ENCODE measurements at places on chromosomes 4 and X.

DNA sequence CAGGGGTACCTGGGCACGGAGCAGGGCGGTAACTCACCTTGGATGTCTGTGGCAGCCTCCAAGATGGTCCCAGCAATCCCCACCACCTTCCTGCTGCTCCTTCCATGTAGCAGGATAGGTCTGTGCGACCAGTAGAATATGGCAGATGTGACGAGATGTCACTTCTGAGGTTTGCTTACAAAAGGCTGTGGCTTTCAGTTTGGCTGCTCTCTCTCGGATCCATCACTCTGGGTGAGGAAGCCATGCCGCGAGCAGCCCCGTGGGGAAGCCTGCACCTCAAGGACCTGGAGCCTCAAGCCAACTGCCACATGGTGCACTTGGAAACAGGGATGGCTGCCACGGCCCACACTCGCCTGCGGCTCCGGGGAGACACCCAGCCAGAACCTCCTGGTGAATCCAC, 37.6 kb downstream of the WFS1 start:
- DNase-seq: no peak

GRCh38 chrX:6904156-6904555, 243.4 kb upstream of the STS start:
- DNase-seq: no peak

- no peak for DNase-seq
Observed at GRCh38 chr4:26648260-26648659, 64.4 kb downstream of the TBC1D19 start.

DNA sequence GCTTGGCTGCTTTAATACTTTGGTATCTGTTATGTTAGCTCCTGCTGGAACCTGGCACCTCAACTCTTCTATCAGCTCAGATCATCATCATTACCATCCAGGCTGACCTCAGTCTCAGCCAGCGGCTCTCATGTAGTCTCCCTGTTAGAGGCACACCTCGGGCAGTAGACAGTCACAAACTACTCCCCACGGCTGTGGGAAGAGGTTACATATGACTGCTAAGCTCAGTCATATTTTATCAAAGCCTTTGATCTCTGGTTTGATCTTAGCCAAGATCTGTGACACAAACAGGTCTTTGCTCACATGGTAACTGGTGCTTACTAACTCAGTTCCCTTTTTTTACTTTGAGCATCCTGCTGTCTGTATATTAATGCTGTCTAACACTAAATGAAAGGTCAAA, 384.9 kb downstream of the CENPC start:
- DNase-seq: no peak

- DNase-seq: no peak
Observed at GRCh38 chrX:15977644-15978043, 123.0 kb upstream of the AP1S2 start.

DNA sequence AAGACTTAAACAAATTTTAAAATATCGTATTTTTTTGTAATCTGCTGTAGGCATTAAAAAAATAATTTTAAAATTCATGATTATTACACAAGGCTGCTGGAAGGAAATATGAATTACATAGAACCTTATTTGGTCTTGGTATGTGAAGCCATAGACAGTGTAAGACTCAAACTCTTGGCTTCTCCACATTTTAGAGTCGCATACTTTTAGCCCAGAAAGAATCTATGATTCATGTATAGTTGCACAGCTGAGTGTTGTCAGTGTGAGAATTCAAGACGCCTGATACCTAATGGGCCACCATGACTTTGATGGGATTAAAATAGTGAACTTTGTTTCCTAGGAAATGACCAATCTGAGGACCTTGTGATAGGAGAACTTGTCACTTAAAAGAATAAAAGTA, 1.4 kb downstream of the INTU start:
- no peak for DNase-seq

DNA sequence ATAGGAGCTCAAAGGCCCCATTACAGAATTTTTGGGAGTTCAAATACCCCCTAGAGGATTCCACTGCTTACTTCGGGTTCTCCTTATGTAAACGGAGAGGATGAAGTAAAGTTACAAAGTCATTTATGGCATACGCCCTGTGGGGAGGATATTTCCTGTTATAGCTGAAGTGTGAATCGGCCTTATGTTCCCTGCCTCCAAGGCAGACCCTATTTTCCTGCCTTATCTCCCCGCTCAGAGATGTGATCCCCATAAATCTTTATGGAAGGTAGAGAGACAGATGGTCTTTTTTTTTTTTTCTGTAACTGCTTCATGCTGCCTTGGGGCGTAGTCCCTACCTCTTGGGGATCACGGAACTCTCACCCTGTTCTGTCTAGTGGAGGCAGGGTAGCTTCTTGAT, 56.0 kb upstream of the DHX15 start:
- no peak for DNase-seq

DNA sequence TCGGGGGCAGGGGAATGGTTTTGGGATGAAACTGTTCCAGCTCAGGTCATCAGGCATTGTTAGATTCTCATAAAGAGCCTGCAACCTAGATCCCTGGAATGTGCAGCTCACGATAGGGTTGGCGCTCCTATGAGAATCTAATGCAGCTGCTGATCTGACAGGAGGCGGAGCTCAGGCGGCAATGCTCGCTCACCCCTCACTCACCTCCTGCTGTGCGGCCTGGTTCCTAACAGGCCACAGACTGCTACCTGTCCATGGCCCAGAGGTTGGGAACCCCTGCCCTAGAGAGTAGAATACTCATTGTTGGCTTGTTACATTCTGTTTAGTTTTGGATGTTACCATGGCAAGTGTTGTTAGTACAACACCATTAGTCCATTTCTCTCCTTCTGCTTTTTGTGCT, 40.8 kb upstream of the STX18 start:
- no peak for DNase-seq

DNA sequence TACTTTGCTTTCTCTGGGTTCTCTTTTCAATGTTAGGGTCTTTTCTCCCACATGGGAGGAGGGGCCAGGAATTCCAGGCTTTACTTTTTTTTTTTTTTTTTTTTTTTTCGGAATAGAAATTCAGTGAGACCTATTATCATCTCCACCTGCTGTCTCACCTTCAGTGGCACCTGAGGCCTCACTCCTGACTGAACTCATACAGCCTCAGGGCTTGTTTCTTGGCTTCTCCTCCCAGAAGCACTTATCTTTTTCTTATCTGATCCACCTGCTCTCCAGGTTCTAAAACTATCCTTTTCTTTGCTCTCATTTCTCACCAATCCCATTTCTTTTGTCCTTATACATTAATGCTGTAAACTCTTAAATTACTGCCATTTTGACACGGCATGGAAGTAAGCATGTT, 117.3 kb upstream of the PPP3CA start:
- no peak for DNase-seq

- no peak for DNase-seq
Observed at GRCh38 chr4:53688186-53688790, 97.0 kb upstream of the LNX1 start.

DNA sequence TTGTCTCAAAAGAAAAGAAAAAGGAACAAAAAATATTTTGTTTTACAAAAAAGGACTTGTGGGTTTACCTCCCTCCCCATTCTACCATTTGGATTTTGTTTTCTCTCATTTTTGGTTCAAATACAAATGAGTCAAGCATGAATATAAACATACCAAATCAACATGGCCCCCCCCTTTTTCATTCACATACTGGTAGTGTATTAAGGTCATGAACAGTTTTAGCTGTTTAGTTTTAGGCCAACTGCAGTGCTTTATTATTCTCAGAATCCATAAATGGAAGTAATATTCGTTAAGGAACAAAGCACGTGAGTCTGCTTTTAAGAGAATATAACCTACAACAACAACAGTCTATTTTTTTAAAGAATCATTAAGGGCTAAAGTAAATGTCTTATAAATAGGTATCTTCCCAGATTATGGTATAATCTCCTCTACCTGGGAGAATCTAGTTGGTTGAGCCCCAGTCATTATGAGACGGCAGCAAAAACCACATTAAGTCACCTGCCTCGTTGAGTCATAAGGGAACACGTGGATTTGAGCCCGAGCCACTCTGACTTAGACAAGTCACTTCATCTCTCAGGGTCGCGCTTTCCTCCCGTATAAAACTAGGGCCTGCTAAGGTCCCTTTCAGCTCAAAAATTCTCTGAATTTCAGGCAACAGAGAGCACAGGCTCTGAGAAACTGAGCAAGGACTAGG, 26.7 kb downstream of the BCLAF3 start:
- DNase-seq: no peak

- no peak for DNase-seq
Observed at GRCh38 chr4:104559502-104559901, 64.8 kb upstream of the CXXC4 start.

GRCh38 chrX:153800177-153800722, 5.8 kb downstream of the SSR4 start:
- no peak for DNase-seq

DNA sequence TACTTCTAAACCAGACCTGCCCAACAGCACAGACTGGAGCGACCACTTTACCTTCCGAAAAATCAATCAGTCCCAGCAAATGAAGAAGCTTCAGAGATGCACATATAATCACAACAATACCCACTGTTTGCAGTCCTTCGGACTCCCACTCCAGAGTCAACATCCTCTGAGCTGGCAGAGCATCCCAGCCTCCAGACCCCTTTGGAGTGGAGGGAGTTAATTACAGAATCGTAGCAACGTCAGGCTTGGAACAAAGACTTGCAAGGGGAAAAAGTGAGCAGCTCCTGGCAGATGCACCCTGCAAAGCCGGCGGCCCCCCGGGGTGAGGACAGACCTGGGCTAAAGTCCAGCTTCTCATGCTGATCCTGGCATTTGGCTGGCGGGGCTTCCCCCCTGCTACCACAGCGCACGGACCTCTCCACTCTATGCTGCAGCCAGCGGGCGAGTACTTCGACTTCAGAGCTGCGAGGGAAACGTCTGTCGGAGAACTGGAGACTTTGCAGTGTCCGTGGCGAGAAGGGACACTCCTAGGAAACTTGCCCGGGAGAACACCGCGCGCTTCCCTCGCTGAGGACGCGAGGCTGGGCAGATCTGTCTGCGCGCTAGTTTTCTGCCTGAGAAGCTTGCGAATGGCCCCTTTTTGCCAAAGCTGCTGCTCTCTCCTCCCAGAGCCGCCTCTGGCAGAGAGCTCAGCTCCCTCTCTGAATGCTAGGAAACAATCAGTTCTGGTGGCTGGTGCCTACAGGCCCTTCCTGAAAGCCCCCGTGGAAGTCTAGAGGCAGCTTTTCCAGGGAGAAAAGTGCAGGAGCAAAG, 283.7 kb downstream of the PACRGL start:
- DNase-seq: no peak

DNA sequence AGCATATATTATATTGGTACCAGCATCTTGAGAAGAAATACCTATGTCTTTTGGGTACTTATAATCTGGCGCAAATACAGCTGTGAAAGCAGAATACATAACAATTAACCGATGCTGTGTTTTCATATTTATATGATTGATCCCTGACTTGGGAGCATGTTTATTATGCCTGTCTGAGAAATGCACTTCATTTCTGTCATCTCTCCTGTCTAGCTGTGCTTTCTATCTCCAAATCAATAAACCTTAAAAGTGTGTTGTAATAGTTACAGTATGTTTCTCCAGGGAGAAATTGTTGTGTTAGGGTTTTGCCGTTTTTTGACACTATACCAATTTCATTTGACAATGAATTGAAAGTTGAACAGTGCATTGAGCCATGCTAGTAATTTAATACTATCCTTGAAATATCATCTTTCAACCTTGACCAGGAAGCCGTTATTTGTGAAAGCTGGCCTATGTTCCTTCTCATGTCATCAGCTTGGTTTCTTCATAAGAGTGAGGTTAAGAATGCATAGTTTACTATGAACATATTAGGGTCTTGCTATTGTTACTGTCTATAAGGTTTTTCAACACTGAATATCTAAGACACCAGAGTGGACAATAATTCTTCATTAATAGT, 206.2 kb upstream of the PCDH18 start:
- DNase-seq: no peak

GRCh38 chr4:146369446-146369845, 152.3 kb downstream of the SLC10A7 start:
- DNase-seq: no peak

- DNase-seq: no peak
Observed at GRCh38 chr4:98433691-98434090, 172.5 kb downstream of the RAP1GDS1 start.

DNA sequence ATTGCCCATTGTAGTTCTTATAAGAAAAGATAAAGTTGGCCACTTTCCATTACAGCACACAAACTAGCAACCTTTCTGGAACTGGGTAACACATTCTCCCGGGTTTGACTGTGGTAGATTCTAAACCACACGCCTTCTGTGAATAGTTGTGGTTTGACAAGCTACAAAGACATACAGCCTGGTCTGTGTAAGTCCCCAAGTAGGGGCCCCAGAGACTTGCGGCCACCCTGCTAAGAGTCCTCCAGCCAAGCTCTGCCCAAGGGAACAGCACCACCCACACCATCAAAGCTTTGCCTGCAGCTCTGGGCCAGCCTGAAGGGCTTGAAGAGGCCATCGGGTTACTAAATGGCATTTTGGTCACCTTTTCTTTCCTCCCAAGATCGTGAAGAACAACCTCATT, 203.4 kb downstream of the MAML3 start:
- DNase-seq: no peak

DNA sequence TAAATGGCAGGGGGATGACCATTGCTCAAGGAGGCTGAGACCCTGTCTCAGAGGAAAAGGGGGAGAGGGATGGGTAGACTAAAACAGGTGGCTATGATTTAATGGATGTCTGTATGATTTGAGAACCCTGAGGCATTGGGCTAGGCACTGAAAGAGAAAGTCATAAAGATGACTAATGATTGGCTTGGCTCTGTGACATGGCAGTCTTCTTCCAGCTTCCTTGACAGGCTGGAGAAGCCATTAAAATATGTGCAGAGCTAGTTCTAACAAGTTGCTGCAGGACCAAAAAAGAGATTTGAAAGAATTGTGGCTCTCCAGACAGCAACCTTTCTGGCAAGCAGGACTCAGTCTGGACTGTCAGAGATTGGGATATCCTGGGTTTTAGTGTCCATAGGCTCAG, 53.6 kb downstream of the AMER1 start:
- no peak for DNase-seq

GRCh38 chr4:38469410-38469809, 194.6 kb upstream of the KLF3 start:
- DNase-seq: no peak

DNA sequence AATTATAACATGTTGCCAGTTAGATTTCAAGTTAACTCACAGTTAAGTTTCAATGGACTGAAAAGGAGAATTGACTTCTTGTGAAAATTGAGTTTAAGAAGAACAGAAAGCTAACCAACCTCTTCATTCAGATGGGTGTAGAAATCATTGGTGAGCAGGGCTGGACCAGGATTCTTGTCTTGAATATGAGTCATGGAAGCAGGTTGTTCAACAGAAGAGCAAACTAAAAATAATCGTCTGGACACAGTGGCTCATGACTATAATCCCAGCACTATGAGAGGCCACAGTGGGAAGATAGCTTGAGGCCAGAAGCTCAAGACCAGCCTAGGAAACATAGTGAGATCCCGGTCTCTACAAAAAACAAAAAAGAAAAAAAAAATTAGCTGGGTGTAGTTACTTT, 98.2 kb downstream of the ARSJ start:
- no peak for DNase-seq

GRCh38 chrX:101078716-101079598, at the start of gene TMEM35A:
TMEM35A (plus strand) TSS chrX:101078879; CDS start chrX:101079003, 124 bp downstream.
- no peak for DNase-seq

- DNase-seq: no peak
Observed at GRCh38 chrX:133749951-133750350, 235.4 kb downstream of the GPC3 start.

Measured in CD8-positive, alpha-beta memory T cell (primary cell).